ENCODE measurements at places on chromosomes 7 and 10.

DNA sequence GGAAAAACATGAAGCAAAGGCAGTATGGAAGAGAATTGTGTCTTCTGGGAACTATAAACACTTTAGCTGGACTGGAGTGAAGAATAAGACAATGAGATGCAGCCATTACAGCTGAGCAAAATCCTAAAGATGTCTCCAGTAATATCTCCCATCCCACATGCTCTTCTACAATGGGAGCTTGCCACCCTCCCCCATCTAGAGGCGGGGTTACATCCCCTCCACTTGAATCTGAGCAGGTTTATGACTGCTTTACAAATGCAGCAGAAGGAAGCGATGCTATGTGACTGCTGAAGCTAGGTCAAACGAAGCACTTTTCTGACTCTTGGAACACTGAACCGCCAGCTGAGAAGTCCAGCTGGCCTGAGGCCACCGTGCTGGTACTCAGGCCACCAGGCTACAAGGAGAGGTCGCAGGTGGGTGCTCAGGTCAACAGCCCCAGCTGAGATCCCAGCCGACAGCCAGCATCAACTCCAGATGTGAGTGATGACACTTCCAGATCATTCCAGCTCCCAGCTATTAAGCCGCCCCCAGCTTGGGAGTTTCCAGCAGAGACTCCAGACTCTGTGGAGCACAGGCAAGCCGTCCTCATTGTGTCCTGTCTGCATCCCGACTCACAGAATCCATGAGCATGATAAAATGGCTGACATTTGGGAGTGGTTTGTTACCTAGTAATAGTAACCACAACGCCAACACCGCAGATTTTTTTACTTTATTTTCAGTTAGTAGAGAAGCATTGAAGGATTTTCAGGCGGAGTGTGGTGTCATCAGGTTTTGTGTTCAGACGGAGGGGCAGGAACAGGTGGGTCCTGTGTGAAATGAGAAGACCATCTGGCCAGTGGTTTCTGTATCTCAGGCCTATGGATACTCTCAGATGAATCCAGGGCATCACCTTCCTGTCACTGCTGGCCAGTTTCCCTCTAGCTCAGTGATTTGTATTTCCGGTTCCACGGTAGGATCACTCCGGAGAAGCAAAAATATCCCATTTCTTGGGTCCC, 89.3 kb downstream of the NPY start:
- no peak for DNase-seq

GRCh38 chr7:66348959-66349358, 143.8 kb downstream of the TPST1 start:
- no peak for DNase-seq

- DNase-seq, result no peak
These were observed 86.8 kb downstream of the NPTX2 start for GRCh38 chr7:98703916-98704315.

- no peak for DNase-seq
These were observed 13.3 kb downstream of the OTUD1 start for GRCh38 chr10:23452033-23452655.

DNA sequence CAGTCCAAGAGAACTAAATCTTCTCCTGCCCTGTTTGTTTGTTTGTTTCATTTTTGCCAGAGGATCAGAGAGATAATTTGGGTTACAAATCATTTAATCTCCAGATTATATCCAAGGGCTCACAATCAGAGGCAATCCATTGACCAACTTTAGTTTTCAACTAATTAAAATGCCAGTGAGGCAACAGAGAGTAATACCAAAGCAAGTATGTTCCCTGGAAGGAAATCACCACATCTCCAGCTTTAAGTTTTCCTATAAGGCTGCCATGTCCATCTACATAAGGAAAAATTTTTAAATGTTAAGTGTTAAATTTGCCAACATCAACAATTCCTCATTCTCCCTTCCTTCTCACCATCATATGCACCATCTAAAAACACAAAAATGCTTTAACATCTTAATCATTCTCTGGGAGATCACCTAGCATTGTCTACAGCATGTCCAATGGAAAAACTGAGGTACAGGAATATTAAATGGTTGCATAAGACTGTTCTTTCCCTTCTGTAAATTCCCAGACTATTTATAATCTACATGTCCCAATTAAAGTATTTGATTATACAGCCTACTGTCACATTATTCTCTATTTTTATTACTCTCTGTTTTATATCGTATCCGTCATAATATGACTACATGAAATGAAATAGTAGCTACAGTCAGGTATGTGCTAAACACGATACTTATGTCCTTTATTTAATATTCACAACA, 14.1 kb downstream of the USP54 start:
- no peak for DNase-seq

- no peak for DNase-seq
These were observed 57.0 kb upstream of the GPR158 start for GRCh38 chr10:25117757-25118156.

Measured in stimulated activated CD4-positive, alpha-beta T cell treated with anti-CD3 and anti-CD28 coated beads, Interleukin-15, amount 100 ng/mL, for 48 hours (primary cell).